ENCODE measurements at places on chromosomes 3 and 15.

DNA sequence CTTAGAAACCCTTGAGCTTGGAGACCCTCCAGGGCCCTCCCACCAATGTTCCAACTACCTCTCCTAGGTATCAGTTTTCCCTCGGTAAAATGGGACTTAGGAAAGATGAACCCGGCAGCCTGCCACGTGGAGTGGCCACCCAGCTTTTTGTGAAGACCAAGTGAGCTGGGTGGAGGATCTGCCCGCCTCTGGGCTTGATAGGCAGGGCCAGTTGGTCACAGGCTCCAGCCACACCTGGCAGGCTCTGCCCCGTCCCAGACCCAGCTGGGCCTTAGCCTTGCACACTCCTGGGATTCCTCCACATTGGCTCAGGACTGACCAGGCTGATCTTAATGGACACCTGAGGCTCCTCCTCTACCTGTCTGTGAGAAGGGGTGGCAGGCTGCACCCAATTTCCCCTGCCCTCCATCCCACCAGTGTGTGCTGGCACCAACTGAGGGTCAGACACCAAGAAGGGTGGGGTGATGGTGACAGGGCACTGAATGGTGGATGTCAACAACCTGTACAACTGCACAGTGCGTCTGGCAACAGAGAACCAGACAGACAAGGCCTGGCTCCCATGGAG is 761 bp upstream of the GRIP2 start:
- no peak for DNase-seq

DNA sequence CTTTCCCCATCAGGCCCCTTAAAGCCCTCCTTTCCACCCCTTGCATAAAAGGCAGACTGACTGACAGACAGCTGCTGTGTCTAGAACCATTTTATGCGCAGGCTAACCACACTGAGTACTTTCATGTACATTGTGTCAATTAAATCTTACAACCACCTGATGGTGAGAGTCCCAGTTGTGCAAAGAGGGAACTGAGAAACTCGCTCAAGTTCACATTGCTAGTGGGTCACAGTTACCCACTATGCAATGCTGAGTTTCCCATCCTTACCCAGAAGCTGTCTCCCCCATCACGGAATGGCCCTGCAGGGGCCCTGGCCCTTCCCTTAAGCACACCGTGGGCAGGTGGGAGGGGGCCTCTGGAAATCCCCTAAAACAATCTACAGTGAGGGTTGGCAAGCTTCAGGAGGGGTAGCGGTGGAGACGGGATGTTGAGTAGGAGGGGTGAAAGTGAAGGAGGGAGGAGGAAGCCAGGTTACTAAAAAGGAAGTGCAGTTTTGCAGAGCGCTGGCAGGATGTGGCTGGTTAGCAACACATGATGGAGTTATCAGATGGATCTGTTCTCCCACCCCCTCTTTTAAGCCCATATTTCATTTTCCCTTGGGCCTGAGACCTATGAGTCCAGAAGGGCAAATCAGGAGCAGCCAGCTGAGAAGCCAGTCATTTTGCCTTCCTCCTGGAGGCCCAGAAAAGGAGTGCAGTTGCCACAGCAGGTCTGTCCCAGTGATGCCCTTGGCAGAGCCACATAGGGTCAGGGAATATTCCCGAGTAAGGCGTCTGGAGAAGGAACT is 30.0 kb downstream of the STARD5 start:
- peak; percentile 60 for DNase-seq

GRCh38 chr15:89778861-89779260 is 2.7 kb downstream of the MESP2 start:
- DNase-seq: no peak

DNA sequence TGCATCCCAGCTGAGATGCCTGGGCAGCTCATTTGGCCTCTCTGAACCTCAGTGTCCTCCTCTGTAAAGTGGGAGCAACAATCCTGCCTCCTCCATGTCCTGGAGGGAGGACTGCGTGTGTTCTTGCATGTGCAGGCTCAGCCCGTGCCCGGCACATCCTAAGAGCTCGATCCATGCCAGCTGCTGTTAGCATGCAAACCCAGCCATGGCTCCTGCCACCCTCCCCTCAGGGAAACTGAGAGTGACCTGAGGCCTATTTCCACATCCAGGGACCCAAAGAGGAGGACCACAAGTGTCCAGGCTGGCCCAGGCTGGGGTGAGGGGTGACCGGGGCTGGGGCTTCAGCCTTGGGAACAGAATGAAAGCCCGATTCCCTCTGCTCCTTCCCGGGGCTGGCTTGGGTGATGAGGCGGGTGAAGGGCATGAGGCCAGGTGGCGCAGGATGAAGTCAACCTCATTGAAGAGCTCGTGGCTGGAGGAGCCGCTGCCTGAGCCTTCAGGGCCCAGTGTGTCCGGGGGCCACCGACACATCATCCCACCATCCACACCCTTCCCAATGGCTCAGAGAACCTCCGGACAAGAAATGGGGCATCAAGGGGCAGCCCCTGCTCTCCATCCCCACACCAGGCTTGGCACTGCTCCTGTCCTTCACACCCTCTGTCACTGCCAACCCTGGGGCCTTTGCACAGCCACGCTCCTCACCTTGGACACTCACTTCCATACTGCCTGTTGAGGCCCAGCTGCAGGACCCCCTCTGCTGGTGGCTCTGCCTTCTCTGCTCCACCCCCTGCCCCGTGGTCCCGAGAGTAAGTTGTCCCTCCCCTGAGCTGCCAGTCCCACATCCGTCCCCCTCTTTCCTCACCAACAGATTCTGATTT is 42.5 kb downstream of the ADAMTS7 start:
- DNase-seq: no peak

DNA sequence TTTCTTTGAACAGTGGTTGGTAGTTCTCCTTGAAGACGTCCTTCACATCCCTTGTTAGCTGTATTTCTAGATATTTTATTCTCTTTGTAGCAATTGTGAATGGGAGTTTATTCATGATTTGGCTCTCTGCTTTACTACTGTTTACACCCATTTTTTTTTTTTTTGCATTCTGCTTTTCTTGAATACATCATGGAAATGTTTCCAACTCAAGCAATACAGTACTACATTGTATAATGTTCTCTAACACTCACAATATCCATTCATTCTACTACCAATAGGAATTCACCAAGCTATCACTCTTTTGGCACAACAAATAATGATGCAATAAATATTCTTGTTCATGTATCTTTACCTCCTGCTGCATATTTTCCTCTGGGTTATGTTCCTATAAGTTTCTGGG is 801.7 kb downstream of the NTRK3 start:
- no peak for DNase-seq

- DNase-seq: no peak
Observed at GRCh38 chr15:96343113-96344059, 12.9 kb downstream of the NR2F2 start.

- DNase-seq: no peak
Observed at GRCh38 chr15:27214961-27215360, 244.0 kb downstream of the GABRG3 start.

- DNase-seq: no peak
Observed at GRCh38 chr3:184567946-184568559, 6.5 kb downstream of the EPHB3 start.

DNA sequence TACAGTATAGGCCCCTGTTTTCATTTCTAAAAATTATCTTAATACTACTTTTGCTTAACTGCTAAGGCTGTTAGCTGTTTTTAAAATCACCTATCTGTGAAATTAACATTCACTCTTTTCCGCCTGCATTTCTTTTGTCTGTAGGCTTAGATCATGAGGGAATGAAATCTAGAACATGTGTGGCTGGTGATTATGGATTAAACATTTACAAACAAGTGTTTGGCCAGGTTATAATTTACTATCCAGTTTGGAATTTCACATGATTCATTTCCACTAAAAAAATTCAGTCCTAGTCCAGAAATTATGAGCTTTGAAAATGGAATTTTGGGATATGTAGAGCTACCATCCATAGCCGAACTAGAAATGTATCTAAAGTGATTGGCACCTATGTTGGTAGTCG is 39.1 kb downstream of the GOLM2 start:
- DNase-seq: no peak

GRCh38 chr3:59374091-59374817 is 324.4 kb upstream of the CFAP20DC start:
- no peak for DNase-seq
